ENCODE measurements at places on chromosomes 6 and 20. TPM values are rescaled to one million over a fixed set of nuclear protein-coding genes. Genes with fewer than 3 reads are reported as not detected.

GRCh38 chr6:51893366-51893765 lies 194.0 kb downstream of the PKHD1 start:
- DNase-seq: no peak

Gene EYA2
- total RNA-seq: not detected

DNA sequence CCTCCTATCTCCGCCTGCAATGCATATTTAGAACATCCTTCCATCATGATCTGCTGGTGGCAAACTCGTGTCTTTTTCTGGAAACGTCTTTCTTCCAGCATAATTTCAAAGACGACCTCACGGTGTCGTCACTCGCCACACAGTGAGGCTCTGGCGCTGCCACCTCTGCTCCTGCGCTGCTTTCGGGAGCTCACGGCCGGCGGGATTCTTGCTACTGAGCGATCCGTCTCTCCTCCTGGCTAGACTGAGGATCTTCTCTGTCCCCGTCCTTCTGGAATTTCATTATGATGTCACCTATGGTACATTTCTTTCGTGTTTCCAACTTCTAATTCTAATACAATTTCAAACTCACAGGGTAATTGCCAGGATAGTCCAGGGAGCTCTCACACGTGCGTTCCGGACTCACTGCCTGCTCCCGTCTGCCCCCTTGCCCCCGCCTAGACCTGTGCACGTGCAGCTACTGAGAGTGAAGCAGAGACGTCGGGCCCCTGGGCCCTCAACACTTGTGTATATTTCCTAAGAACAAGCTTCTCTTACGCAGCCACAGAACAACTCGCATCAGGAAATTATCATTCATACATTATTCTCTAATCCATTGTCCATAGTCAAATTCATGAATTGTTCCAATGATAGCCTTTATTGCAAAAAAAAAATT lies 25.5 kb upstream of the HELZ2 start:
- no peak for DNase-seq

Gene CDKN1A
- total RNA-seq: 59.9 TPM

Gene GPR6
- total RNA-seq: not detected

Gene SEL1L2
- total RNA-seq: not detected

Gene RIPOR3
- 0.23 TPM for total RNA-seq

- no peak for DNase-seq
Measured at GRCh38 chr20:54025251-54025771, 45.1 kb downstream of the BCAS1 start.

DNA sequence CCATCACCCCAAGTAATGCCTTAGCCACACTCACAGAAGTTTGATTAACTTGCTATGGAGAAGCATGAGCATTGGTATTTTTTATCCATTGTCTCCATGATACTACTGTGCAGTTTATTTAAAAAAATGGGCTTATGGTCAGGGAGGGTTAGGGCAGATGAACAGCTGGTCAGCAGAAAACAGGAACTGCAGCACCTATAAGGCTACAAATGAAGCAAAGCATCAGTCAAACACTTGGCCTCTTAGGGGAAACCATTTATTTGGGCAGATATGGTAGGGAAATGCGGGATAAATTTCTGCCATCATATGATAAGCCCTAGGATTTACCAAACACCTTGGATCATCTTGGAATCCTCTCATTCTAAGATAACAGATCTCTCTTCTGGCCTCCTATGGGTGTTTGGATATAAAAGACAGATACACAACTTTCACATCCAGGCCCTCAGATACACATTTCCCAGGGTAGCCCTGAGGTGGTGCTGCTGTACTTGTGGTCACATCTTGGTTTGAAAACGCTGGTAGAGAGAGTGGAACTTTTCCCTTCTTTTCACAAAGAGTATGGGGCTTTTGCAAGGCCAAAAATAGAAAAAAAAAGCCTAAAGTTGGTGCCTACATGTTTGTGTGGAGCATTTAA lies 42.8 kb upstream of the AHI1 start:
- no peak for DNase-seq

DNA sequence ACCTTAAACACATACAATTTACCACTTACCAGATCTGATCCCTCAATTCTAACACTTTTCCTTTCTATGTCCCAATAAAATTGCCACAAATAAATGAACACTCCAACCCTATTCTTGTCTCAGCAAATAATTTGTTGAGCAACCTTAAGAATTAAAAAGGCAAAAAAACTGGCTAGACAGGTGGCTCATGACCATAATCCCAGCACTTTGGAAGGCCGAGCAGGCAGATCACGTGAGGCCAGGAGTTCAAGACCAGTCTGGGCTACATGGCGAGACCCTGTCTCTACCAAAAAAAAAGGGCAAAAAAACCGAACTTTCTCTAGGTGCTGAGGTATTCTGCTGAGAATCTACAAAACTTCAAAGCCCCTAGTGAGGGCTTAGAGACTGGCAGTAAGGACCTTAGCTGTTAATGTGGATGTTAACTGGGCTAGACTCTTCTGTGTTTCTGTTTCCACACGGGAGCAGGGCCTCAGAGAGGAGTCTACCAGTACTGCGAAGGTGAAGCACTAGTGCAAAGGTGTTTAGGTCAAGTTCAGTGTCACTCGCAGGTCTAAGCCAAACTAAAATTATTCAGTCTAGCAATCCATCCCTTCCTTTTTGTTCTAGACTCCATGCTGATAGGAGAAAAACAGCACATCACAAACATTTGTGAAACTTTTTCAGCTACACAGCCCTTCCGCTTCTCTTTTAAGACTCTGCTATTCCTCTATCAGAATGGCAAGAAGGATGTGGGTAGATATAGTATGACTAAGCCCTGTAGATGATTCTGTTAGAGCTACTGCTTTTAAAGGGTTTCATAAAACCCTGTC lies 2.6 kb downstream of the FASTKD5 start:
- DNase-seq: no peak

DNA sequence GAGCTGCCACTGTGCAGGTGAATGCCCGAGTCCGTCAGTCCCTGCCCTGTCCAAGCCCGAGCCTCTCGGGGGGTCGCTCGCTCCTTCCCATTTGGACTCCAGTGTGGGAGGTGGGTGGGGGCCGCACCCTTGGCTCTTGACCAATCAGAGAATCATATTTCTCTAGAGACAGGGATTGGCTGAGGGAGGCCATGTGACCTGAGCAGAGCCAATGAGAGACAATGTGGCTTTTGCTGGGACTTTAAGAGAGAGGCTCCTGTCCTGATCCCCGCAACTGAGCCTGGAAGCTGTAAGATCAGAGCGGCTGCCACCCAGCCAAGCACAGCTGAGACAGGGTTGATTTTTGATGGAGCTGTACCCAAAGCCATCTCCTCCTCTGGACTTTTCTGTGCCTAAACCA lies 199.3 kb downstream of the TFAP2C start:
- DNase-seq: no peak

- DNase-seq: no peak
Measured at GRCh38 chr20:25484911-25485511, 77.5 kb downstream of the GINS1 start.

Gene CCN6
- total RNA-seq: 0.25 TPM

Gene CST5
- not detected for total RNA-seq
